CD4-positive, alpha-beta T cell treated with Interleukin-15 for 4 hours (primary cell): ENCODE measurements at places on chromosomes 6 and 20.
A peak's percentile ranks its signal among the peaks of the same experiment; 100 is the strongest.

- DNase-seq, result no peak
Measured at GRCh38 chr20:63072231-63072791, 65.5 kb upstream of the BHLHE23 start.

DNA sequence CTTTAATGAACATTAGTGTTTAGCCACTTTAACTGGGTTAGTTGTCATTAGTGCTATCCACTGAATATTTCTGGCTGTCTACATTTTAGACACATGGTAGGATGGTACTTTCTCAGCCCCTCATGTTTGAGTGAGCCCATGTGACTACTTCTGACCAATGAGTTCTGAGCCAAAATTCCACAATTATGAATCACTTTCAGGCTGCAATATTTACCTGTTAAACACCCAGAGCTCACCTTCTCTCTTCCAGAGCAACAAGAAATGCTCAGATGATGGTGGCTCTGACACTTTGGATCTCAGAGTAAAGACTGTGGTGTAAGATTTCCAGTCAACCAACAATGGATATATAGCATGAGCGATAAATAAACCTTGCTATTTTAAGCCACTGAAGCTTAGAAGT lies 24.8 kb downstream of the SPACA1 start:
- DNase-seq, result no peak

- no peak for DNase-seq
Measured at GRCh38 chr6:6331946-6332601, 11.6 kb upstream of the F13A1 start.

- peak; percentile 77 for DNase-seq
Measured at GRCh38 chr6:26175428-26176181, 88.4 kb downstream of the HFE start.

GRCh38 chr6:29552512-29553051 lies 7.0 kb downstream of the UBD start:
- DNase-seq, result peak; percentile 73

DNA sequence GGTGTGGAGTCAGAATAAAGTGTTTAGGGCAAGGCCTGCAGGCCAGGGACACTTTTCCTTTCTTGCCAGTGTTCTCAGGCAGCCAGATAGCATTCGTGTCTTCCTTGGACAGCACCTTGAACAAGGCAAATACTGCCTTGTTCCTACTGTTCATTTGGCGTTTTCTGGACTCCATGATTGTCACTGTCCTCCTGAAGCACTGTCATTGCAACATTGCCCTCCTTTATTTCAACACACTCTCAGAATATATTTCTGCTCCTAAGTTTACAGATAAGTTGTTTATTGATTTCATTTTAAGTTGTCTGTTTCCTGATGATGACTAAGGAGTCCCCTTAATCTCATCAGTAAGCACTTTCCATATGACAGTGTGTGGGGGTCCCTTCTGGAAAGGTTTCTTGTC lies 15.1 kb upstream of the DEF6 start:
- DNase-seq, result no peak

- no peak for DNase-seq
Measured at GRCh38 chr20:22908437-22908836, 126.7 kb upstream of the SSTR4 start.

- no peak for DNase-seq
Measured at GRCh38 chr6:63458480-63459115, 113.7 kb upstream of the LOC128125822 start.

GRCh38 chr20:62352402-62353288 lies 14.5 kb downstream of the LAMA5 start:
- no peak for DNase-seq

DNA sequence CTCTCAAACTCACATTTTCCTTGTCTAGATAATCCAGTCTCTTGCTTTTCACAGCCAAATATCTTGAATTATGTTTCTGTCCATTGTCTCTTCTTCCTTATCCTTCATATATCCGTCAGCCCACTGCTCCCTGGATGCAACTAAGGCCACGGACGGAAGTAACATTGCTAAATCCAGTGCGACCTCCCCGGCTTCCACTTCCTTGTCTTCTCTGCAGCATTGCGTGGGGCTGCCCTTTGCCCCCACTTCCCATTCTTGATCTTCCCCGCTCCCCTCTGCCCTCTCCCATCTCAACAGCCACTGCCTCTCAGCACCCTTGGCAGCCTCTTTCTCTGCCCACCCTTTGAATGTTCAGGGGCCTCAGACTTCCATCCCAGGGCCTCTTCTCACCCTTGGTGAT lies 190.4 kb upstream of the UST start:
- DNase-seq, result no peak

DNA sequence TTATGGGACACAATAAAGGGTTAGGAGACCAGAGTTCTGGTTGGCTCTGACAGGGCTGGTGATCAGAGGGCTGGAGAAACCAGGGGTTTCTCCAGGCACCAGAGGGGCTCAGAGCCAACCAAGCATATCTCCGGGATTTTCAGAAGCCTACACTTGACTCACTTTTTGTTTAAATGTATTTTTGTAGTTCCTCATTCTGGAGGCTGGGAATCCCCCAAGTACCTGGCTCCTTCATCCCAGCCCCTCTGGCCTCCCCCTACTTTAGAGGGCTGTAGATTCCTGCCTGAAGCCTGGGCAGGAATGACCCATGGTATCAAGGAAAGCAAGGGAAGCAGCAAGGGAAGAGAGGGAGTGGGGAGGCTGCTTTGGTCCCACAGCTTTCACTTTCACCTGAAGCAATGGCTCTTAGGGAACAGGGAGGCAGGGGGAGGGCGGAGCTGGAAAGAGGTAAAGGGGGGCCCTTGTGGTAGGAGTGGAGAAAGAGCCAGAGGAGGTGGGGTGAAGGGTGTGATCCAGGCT lies 973 bp downstream of the CD40 start:
- DNase-seq, result no peak

DNA sequence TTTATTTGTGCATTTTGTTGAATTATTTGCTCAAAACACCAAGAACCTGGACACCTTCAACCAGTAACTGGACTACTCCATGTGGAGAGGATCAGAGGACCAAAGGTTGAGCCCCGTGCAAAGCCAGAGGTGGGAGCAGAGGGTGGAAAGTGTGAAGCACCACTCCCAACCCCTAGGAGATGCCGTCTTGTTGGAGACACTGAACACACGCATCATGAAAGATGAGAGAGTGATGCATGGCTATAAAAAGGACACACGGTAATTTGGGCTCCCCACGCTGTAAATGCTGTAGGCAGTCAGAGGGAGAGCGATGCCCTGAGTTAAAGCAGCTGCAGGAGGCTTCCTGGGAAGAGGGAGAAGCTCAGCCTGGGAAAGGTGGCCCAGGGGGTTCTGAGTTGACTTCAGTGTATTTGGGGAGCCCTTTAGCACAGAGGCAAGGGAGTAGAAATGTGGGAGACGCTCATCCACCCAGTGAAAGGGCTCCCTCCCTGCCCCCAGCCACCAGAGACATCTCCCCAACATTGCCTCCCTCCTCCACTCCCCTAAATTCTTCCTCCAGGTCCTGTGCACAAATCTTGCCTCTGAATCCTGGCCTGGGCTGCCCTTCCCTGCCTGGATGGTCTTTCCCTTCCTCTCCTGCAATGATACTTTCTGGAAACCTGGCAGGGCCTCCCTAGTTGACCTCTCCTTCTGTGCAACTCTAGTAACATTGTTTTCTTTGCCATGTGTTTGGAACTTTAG lies 55.8 kb upstream of the IYD start:
- no peak for DNase-seq

DNA sequence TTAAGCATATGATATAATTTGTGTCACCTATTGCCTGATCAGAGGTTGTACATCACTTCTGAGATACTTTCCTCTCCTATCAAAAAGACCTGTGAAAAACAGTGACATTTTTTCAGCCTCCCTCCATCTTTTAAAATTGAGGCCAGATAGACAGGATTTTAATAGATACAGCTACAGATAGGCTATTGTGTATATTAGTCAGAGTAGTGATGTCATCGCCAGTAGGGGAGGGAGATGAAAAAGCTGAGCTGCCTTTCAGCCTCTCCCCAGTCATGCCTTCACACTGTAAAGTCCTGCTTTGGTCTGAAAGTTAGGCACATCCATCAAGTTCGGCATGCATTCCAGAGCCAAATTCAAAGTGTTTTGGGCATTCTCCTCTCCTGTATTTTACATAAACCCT lies 7.9 kb upstream of the PABPC1L start:
- no peak for DNase-seq

DNA sequence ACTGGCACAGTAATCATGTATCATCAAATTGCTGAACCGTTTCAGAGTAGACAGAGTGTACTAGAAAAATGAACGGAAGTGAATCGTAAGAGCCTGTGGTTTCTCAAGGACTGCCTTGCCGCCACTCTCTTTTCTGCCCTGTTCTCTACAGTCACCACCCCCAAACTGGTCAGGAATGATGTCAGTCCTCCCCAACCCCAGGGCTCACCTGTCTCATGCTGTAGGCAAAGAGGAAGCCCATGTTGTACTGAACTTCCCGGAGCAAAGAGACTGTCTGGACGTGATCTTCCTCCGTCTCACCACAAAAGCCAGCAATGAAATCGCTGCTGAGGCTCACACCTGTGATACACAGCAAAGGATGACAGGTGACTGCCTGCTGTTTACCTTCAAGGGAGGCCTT lies 31.0 kb downstream of the CDK5RAP1 start:
- DNase-seq, result peak; percentile 86

GRCh38 chr6:128259029-128259724 lies 261.2 kb downstream of the PTPRK start:
- peak; percentile 13 for DNase-seq

GRCh38 chr20:53370345-53370961 lies 223.2 kb downstream of the ZNF217 start:
- no peak for DNase-seq

- DNase-seq, result no peak
Measured at GRCh38 chr20:39234520-39235095, 272.5 kb downstream of the DHX35 start.

DNA sequence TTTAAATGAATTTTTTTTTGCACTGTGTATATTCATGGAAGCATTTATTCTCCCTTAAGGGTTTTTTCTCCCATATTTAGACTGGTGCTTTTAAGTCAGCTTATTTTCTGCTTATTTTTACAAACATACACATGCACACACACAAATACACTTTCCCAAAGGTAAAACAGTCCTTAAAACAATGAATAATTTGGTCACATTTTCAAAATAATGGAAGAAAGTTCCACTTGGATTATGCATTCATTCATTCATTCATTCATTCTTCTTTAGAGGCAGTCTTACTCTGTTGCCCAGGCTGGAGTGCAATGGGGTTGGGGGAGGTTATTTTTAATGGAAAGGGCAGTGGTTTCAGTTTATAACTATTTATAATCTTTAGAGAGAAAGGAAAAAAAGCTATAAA lies 69.8 kb downstream of the STXBP5 start:
- no peak for DNase-seq

DNA sequence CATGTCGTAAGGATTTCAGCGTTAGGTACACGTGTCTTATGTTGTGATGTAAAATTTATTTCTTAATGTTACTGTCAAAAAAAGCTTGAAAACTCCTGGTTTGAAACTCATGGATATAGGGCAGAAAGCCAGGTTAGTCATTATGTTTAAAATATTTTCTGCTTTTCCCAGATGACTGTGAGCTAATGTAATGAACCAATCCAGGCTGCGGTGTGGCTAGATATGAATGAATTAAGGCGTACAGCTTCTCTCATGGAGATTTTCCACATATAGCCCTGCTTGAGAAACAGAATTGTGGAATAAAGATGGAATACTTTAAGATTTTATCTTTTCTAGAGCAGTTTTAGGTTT lies 80.3 kb upstream of the STMND1 start:
- DNase-seq, result no peak

GRCh38 chr20:56859801-56860261 lies 230.7 kb downstream of the TFAP2C start:
- DNase-seq, result no peak

DNA sequence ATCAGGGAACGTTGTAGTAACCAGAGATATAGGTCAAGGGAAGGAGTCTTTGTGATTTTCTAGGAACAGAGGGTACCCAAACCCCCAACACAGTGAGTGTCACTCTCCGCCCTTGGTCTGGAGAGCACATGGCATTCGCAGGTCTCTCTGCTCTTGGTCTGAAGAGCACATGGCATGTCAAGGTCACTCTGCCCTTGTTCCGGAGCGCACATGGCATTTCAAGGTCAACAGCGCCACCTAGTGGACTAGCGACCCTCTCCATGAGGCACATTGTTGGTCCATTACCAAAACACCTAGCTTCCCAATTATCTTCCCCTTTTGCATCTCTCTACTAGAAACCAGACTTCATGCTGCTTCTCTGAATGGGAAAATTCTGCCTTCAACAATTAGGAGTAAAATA lies 260.0 kb downstream of the C6orf118 start:
- no peak for DNase-seq

DNA sequence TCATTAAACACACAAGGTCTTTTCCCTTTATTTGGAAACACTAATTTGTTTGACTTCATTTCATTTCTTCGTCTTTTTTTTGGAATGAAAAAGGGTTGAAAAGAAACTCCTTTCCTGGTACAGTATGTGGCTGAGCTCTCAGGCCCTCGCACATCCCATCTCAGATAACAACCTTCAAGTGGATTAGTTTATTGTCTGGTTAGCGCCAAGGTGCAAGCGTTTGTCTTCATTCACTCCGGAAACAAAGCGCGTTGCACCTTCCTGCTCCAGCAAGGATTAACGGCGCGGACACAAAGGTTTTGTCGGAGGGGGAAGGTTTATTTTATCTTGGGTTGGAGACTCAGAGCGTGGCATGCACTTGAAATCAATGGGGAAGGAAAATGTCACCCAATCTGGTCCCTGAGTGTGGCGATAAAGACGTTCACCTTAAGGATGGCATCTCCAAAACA lies 5.3 kb upstream of the NKX2-2 start:
- DNase-seq, result no peak

DNA sequence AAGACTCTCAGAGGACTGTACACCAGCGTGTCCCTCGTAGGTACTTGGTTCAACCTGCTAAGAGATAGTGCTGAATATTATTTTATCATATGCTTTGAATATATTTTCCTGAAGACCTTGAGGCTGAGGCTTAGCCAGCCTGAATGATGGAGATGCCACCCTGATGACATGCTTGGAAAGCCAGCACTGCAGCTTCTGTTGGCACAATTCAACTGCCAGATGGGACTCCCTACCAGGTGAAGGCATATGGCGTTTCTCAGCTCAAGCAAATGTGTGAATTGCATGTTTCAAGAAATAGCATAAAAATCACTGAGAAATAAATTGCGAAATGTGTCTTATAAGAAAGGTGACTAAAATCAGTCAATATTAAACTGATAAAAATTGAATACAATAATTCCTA lies 228.1 kb upstream of the CST7 start:
- no peak for DNase-seq

GRCh38 chr6:50278663-50279062 lies 228.9 kb upstream of the DEFB112 start:
- no peak for DNase-seq

DNA sequence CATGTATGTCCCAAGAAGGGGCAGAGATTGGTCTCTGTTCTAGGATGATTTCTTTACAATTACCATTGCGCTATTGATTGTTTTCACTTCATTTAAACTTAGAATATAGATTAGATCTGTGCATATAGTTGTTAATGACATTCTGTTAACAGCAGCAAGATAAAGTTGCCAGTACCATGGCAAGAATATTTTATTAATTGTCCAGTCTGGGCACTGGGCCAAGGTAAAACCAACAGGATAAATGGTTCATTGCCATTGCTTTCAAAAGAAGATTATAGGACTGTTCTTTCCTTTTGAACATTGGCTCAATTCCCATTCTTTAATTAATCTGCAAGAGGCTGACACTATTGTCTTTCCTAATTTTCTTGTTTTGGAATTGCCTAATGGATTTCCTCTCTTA lies 592.4 kb downstream of the RFPL4B start:
- DNase-seq, result no peak

- DNase-seq, result no peak
Measured at GRCh38 chr6:95686895-95687294, 109.6 kb downstream of the MANEA start.
